ENCODE measurements at places on chromosomes 4 and X.

GRCh38 chrX:46727441-46727840, 31.5 kb downstream of the SLC9A7 start:
- no peak for DNase-seq

GRCh38 chr4:180160195-180160983, 2082.8 kb upstream of the TENM3 start:
- no peak for DNase-seq

GRCh38 chr4:72817012-72817411, 248.0 kb upstream of the ADAMTS3 start:
- DNase-seq: no peak

GRCh38 chr4:108037884-108038283, 48.2 kb downstream of the HADH start:
- DNase-seq: no peak

DNA sequence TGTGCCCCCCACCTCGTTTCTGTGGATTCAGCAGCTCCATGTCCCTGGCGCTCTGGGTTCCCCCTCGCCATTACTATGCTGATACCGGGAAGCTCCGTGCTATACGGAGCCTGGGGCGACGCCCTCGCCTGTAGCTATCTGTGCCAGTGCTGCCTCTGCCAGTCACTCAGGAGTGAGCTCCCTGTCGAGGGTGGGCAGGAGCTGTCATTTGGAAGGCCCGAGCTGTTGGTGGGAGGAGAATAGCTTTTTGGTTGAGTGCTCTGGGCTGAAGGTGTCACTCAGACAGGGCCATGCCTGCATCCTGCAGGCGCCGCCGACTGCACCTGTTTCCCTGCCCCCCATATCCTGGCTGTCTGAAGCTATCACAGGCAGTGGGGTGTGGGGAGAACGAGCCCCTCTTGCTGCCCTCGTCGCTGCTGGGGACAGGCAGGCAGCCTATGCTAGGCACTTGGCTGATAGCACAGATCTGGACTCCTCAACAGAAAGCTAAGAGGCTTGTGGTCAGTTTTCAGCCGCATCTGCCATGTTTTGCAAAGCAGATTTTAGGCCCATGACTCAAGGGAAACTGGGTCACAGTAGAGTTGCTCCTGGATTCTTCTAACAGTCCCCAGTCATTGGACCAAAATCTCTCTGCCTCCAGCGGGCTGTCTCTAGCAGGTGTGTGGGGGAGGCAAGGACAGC, 31.8 kb downstream of the CPLX1 start:
- no peak for DNase-seq

DNA sequence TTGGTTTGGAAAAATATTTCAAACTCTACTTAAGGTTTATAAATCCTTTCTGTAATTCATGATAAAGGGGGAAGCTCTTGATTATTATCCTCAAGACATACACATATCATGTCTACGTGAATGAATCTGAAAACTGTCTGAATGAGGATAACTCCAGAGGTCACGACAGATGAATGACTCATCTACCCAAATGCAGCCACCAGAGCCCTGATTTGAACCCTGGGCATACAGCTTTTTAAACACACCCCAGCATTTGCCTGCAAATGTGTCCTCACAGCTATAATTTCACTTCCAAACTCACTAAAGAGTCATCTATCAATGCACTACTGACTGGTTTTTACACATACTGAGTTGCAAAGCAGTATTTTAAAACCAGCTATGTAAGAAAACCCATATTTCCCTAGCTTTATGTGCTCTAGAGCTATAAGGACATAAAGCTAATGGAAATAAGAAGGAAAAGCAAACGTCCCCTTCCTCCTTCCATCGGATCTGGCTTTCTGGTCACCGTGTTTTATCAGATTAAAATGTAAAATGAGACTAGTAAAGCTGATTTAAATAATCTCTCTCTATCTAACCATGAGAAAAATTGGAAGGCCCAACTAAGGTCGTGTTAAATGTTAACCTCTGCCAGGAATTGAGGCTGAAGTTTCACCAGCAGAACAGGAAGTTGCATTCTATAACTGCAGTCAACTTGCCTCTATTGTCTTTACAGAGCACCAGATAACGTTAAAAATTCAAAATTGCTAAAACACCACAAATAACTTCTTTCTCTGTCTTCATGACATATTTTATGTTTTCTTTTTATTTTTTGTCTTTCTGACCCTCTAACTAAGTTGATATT, 63.1 kb upstream of the SPP1 start:
- DNase-seq: no peak

GRCh38 chrX:39616098-39616729, 481.5 kb downstream of the BCOR start:
- no peak for DNase-seq

DNA sequence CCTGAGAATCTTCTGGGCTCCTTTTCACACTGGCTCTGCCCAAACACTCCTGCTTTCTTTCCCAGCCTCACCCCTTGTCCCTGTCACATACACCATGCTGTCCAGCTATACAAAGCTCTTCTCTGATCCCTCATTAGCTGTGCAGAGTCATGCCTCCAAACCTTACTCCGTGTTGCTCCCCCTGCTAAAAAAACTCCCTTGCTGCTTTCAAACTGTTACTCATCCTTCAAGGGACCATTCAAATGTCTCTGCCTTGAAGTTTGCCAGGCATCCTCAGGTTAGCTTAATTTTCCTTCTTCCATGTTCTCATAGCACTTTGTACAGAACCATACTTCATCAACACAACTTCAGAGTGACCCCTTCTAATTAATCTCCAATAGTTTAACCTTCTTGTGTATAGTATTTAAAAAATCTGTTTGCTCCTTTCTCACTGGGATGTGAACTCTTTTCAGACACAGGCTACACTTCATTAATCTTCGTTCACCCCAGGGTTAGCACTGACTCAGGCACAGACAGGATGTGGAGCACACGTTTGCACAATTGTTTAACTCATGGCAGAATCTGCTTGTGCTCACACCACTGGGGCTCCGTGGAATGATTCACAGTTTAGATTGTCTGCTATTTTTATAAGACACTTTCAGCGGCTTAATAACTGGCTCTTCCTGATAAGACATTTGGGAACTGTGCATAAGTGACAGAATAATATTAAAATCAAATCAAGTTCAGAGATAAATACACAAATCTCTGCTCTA, 21.4 kb upstream of the SEL1L3 start:
- DNase-seq: no peak

DNA sequence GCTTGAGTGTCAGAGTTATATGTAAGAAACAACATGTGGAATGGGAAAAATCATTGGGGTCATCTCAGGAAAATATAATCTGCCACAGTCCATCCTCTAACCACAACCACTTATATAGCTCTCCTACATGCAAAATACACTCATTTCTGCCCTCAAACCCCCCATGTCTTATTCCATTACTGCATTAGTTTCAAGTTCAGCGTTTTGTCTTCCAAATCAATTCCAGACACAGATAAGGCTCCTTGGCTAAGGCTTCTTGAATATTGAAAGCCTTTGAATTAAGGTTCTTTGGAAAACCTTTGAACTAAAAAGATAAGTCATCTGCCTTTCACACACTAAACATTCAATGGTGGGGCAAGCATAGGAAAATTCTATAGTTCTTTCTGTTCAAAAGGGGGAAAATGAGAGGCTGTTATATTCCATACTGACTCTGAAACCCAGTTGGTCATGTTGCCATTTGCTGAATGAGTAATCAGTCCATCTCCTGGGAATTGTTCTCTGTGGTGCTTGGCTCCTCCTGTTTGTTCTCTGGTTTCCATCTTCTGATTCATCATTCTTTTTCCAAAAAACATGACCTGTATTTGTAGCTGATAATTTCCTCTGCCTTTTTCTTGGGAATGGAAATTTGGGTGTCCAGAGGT, 218.7 kb downstream of the BMPR1B start:
- no peak for DNase-seq

DNA sequence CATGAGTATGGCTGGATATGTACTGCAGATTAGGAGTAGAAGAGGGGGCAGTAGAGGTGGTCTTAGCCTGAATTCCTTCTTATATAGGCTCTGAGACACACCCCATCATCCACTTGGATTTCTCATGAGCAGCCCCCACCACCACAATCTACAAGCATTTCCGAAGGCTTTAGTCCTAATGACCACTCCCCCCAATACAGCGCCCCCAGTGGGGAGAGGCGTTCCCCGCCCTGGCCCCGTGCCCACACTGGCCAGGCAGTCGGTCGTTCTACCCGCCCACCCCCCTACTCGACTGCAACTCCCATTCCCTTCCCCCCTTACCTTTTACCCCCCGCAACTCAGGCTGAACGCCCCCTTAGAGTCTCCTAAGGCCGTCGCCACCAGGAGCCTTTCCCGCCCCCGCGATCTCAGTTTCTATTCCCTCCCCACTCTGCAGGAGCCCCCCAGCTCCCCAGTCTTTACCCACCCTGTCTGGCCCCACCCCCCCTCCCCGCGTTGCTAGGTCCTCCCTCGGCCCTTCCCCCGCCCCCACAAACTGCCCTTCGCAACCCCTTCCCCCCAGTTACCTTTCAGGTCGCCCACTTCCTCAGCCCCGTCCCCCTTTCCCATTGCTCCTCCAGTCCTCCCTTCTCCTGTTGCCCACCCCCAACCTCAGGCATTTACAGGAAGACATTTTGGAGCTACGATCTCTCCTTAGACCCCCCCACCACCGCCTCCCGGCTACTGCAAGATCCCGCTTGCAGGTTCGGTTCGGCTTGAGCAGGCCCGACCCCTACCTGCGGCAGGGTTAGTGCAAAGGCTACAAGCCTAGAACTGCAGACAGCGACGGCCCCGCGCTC, 468 bp downstream of the ZMYM3 start:
- DNase-seq: peak; percentile 18

DNA sequence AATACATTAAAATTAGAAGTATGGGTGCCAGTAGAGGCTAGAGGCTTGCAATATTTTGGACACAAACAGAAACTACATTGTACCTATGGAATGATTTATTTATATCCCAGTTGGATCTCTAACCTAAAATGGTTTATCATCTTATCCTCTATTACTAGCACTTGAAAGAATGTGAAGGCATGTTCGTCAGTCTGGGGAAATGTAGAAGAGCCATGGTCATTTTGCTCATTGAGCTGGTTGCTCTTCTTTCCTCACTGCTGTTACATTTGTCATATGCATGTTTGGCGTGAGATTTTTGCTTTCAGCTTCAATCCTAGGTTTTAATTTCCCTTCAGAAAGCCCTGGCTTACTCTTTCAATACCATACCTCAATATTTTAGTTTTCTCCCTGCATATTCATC, 82.4 kb upstream of the MYOZ2 start:
- DNase-seq: no peak
